ENCODE measurements at places on chromosomes 5 and 9. TPM values are rescaled to one million over a fixed set of nuclear protein-coding genes. Genes with fewer than 3 reads are reported as not detected.

NIPAL4 gene
- not detected for total RNA-seq

ZDHHC12 gene
- total RNA-seq = 49.6 TPM

RNF183 gene
- total RNA-seq = not detected

TSSK1B gene
- total RNA-seq = not detected

ECM2 gene
- total RNA-seq = 20.1 TPM

IFNA21 gene
- total RNA-seq = not detected

SPATA31D1 gene
- not detected for total RNA-seq

VCAN gene
- total RNA-seq = 333 TPM

IFNA13 gene
- total RNA-seq = not detected

RPL35 gene
- 2,123 TPM for total RNA-seq

CRHBP gene
- total RNA-seq = 0.32 TPM

FOXD4L4 gene
- total RNA-seq = not detected

ARID3C gene
- total RNA-seq = not detected

DAB2IP gene
- total RNA-seq = 71.6 TPM

POLE3 gene
- total RNA-seq = 17.5 TPM

FAM153A gene
- not detected for total RNA-seq

PCDHB5 gene
- 61.8 TPM for total RNA-seq

SLC1A3 gene
- total RNA-seq = 3.0 TPM

ANKRD31 gene
- not detected for total RNA-seq

FBP2 gene
- not detected for total RNA-seq

CDC23 gene
- total RNA-seq = 13.2 TPM

NOXA1 gene
- 6.9 TPM for total RNA-seq

GALNT12 gene
- total RNA-seq = 0.53 TPM

ACTL7A gene
- not detected for total RNA-seq

FRRS1L gene
- 0.11 TPM for total RNA-seq

WDR31 gene
- 0.21 TPM for total RNA-seq

TAL2 gene
- not detected for total RNA-seq

CEL gene
- not detected for total RNA-seq

NEURL1B gene
- total RNA-seq = 131 TPM

DDX41 gene
- total RNA-seq = 117 TPM

SLC6A18 gene
- not detected for total RNA-seq

HIGD2A gene
- total RNA-seq = 36.7 TPM

RANBP3L gene
- total RNA-seq = not detected

LRRC14B gene
- total RNA-seq = not detected

TCF7 gene
- total RNA-seq = 12.1 TPM

PRKACG gene
- not detected for total RNA-seq

NOP16 gene
- not detected for total RNA-seq

MARCHF11 gene
- not detected for total RNA-seq

ADAMTS16 gene
- total RNA-seq = 1.6 TPM

AGXT2 gene
- total RNA-seq = not detected

TMOD1 gene
- total RNA-seq = 17.1 TPM

DBH gene
- not detected for total RNA-seq

ZNF618 gene
- total RNA-seq = 16.1 TPM

LTC4S gene
- 91.7 TPM for total RNA-seq

SGCD gene
- 4.0 TPM for total RNA-seq

Data from ascending aorta (tissue), 2 donors.